A549 treated with CpdA at 1 μM for 4 hours (cell line): ENCODE measurements at places on chromosomes 5 and 9. TPM values are rescaled to one million over a fixed set of nuclear protein-coding genes. Genes with fewer than 3 reads are reported as not detected.

Gene PPP1R26
- total RNA-seq: 15.3 to 21.2 TPM (median 18.7 TPM) in 5 replicates

Gene PLPP6
- 9.0 to 10.5 TPM (median 10.0 TPM) in 5 replicates for total RNA-seq

Gene OR1Q1
- 0.06 TPM in 1 of 5 replicates, not detected in the others for total RNA-seq

Gene SLC27A6
- 0.05 TPM in 1 of 5 replicates, not detected in the others for total RNA-seq

Gene MCCC2
- total RNA-seq: 40.5 to 48.2 TPM (median 42.9 TPM) in 5 replicates

Gene AQP7
- 0.19 to 0.49 TPM (median 0.24 TPM) in 5 replicates for total RNA-seq

Gene GABRA1
- not detected in 5 replicates for total RNA-seq

Gene TENT4A
- total RNA-seq: 20.6 to 23.9 TPM (median 23.3 TPM) in 5 replicates

Gene CDKN2AIPNL
- total RNA-seq: 37.1 to 44.7 TPM (median 42.1 TPM) in 5 replicates

Gene ZNF354C
- 0.80 to 1.0 TPM (median 0.87 TPM) in 5 replicates for total RNA-seq
